ENCODE measurements at places on chromosomes 3 and 15.

DNA sequence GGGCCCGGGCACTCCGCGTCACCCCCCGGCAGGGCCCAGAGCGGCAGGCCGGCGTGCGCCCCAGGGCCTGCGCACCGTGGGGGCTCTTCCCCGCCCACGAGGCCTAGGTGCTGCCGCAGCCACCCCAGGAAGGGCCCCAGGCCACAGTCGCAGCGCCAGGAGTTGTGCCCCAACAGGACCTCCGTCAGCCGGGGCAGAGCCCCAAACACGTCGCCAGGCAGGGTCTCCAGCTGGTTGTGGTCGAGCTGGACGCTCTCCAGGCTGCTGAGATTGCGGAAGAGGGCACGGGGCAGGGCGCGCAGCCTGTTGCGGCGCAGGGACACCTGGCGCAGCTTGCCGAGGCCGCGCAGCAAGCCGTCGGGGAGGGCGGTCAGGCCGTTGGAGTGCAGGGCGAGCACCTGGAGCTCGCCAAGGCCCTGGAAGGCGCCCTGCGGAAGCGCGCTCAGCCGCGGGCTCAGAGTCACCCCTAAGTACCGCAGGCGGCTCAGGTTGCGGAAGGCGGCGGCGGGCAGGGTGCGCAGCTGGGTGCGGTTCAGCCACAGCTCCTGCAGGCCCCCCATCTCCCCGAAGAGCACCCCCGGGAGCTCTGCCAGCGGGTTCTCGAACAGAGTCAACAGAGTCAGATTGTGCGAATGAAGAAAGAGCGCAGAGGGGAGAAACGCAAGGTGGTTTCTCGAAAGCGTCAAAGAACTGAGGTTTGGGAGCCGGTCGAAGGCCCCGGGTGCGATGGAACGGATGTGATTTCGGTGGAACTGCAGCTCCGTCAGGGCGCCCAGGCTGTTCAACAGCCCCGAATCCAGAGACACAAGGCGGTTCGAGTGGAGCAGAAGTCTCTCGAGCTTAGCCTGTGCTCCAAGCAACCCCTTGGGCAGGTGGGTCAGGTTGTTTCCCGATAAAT lies 2.0 kb downstream of the GP5 start:
- peak; percentile 37 for DNase-seq

DNA sequence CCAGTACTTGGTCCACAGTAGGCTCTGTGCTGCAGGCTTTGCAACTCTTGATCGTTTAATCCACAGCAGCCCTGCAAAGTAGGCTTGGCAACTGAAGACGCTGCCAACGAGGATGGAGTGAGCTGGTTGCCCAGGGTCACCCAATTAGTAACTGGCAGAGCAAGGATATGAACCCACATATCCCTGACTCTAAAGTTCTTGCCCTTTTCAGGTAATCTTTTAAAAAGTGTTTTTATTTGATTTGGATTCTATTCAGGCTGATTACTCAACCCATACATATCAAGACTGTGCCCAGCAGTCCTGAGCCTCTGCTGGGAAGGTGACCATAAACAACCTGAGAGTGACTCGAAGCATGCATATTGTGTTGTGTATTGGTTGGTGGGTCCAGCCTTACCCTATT lies 50.3 kb downstream of the PSMD6 start:
- no peak for DNase-seq

GRCh38 chr3:184335291-184335660 lies 2.1 kb upstream of the FAM131A start:
- DNase-seq, result no peak

- no peak for DNase-seq
Observed at GRCh38 chr3:101102678-101103296, 109.6 kb upstream of the ABI3BP start.

DNA sequence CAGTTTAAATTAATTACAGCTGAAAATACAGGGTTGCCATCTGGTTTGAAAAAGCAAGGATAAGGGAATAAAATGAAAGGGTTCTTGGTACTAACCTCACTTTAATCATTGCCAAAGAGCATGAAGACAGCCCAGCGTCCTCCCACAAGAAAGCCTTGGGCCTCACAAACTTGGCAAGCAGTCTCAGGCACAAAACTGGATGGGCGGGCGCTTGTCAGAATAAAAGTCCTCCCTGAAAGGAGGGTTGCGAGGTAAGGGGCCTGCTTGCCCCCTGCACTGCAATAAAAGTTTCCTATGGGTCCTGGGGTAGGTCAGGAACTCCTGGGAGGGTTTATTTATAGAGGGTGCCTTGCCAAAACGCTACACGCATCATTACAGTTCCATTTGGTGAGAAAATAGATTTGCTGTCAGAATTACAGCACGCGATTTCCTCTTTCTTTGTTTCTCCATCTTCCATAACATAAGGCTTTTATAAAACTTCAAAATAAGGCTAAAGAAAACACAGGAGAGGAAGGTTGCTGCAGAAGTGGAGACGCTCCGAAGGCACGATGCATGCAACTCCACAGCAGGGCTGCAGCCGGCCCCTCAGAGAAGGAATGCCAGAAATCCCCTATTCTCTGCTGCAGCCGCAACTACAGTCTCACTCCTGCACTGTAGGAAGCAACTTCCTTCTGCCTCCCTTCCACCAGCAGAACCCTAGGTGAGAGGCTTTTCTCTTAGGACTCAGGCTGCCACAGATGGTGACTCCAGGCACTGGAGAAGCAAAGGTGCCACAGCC lies 61.3 kb downstream of the VGLL4 start:
- DNase-seq, result no peak

- no peak for DNase-seq
Observed at GRCh38 chr15:63077952-63078351, 35.4 kb downstream of the TPM1 start.

DNA sequence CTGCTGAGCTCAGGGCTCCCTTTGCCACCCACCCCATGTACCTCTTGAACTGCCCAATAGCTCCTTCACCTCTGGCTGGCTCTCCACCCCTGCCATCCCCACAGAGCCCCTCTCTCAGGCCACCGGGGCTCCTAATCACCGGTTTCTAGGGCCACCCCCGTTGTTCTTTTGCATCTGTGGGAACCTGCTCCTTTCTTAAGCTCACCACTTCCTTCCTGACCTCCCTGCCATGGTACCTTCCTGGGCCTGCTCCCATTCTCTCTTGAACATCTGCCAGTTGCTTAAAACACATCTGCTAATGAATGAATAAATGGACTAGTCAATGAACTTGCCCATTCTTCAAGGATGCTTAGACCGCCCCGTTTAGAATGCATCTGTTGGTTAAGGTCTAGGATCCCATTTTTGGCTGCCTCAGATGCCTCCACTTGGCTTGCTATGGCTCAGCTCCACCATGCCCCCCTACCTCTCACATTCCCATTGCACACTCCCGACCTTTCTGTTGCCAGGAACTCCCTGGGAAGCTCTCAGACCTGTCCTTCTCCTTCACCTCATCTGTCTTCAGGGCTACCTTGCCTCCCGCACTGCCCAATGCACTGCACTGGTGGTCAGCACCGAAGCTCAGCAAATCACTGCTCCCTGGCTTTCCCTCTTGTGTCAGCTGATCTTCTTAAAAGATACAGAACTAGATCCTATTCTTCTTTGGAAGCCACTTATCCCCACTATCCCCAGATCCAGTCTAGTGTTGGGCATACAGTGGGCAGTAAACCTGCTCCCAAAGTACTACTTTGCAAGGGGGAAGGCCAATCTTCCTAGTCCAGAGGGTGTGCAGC lies 9.1 kb downstream of the AMOTL2 start:
- DNase-seq, result no peak

GRCh38 chr3:94686208-94686607 lies 623.3 kb downstream of the NSUN3 start:
- DNase-seq, result no peak

Data from CD4-positive, alpha-beta T cell treated with Interleukin-6 at 100 ng/mL for 8 hours (primary cell).